ENCODE measurements at places on chromosomes 2 and 18.

DNA sequence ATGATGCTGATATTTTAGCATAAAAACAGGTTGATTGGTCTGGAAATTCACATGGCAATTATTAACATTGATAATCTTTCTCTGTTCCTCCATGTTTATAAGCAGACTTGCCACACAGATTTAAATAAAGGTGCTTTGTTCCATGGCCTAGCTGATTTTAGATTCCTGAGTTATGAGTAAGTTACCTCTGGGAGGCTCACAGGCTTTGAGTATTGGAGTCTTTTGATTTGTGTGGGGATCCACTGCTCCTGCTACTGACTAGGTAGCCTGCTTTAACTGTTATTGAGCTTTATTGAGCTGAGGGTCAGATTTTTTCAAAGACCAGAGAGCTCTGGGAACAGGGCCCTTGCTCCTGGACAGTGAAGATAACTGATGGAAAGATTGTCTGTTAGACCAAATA, 166.1 kb downstream of the ANKRD30B start:
- DNase-seq = no peak

- no peak for DNase-seq
Observed at GRCh38 chr2:5121121-5121520, 571.1 kb upstream of the SOX11 start.

DNA sequence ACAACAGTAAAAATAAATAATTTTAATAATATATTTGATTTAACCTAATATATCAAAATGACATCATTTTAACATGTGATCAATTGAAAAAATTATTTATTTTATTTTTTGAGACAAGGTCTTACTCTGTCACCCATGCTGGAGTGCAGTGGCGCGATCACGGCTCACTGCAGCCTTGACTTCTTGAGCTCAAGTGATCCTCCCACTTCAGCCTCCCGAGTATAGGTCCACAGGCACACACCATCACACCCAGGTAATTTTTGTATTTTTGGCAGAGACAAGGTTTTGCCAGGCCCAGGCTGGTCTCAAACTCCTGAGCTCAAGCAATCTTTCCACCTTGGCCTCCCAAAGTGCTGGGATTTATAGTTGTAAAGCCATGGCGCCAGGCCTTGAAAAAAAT, 126.7 kb upstream of the COPS8 start:
- no peak for DNase-seq

DNA sequence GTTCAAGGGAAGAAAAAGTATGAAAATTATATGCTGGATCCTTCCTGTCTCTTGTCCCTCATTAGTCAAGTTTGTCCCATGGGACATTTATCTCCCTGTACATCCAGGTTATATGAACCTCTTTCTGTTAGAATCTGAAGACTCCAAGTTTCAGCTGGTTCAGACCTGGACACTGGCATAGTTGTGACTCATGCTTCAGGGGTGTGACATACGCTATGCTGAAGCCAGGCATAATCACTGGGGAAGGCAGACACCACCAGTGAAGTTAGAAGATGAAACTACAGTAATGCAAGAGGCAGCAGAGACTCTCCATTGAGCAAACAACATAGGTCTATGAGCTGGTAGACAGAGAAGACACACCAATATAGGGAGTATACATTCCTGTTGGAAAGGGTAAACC, 269.7 kb upstream of the SLC8A1 start:
- no peak for DNase-seq

DNA sequence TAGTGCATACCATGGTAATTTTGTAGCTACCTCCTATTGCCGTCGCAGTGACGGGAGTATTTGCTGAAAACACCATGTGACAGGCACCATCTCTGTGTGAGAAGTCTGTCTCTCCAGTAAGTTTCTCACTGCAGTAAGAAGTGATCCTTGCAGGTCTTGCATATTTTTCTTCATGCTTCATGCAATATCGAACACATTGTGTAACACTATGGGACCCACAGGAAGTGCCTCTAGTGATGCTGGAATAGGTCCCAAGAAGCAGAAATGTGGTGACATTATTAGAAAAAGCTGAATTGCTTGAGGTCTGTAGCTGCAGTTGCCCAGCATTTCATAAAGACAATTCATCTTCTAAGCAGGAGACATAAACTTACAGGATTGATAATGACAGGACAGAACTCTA, 167.6 kb downstream of the DCDC2C start:
- DNase-seq = no peak

- no peak for DNase-seq
Observed at GRCh38 chr2:149586063-149586462, 1.5 kb downstream of the MMADHC start.

GRCh38 chr18:48227206-48227605, 182.0 kb downstream of the ZBTB7C start:
- DNase-seq = no peak

- DNase-seq = no peak
Observed at GRCh38 chr2:33380001-33380609, 96.3 kb upstream of the RASGRP3 start.

DNA sequence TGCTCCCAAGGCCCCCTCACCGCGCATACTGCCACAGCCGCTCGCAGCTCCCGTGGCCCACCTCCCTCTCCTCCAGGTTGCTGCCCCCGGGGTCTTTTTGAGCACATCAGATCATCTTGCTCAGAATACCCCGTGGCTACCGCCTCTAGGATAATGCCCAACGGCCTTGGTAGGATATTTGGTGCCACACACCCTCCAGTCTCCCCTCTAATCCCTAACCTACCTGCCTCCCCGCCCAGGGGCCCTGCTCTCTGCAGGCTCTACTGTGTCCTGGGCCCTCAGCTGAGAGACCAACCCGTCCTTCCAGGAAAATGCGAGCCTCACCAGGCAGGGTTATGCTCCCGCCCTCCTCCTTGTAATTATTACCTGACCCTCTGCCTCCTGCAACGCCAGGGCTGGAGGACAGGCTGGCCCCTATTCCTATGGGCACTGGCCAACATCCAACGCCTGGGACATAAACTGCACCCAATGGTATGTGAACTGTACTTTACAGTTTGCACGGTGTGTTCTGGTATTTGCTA, 1.5 kb upstream of the MTCL1 start:
- no peak for DNase-seq

DNA sequence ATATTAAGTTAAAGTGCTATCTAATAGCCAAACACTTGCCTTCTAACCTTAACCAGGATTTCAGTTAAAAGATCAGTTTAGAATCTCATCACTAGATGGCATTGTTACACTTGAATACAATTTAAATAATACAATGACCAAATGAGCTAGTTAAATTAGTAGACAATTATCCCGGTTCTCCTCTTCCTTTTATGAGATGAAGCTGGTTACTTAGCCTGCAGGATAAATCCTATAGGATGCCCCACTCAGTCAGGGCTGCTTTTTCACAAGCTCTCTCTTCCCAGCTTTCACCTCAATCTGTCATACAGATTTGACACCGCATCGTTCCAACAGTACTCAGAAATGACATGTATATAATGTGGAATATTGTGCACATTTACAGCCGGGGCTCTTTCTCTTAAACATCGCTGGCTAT, 678.8 kb downstream of the KCNJ3 start:
- DNase-seq = no peak

GRCh38 chr18:70289351-70290312, 787 bp downstream of the SOCS6 start:
- DNase-seq = no peak
